ENCODE measurements at places on chromosomes 5 and 9.

DNA sequence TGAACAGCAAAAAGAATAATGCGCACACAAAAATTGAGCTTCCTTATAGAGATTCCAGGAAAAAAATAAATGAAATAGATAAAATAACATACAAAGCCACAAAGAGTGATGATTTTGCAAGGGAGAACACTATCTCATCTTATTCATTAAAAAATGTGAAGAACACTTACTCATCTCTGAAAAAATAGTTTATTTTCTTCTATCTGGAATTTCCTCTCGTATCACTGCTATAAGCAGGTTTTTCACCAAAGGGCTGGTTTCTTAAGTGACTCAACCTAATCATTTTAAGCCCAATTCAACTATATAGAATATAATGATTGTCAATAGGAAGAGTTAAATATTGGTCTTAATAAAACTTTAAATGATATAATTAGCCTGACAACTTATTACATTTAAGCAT, 504.9 kb downstream of the NR2F1-AS1 start:
- DNase-seq, result no peak

DNA sequence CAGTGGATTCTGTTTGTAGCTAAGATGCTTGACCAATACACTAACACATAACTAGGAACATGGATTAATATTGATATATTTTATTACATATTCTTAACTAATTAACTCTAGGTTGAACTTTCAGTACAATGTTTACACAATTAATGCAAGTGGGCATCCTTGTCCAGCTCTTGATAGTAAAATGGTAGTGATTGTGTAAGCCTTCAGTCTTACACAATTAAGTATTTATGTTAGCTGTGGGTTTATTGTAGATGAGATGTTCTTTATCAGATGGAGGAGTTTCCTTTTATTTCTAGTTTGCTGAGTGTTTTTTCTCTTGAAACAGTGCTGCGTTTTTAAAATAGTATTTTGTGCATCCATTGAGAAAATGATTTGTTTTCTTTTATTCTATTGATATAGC, 1210.8 kb downstream of the CDH12 start:
- no peak for DNase-seq

DNA sequence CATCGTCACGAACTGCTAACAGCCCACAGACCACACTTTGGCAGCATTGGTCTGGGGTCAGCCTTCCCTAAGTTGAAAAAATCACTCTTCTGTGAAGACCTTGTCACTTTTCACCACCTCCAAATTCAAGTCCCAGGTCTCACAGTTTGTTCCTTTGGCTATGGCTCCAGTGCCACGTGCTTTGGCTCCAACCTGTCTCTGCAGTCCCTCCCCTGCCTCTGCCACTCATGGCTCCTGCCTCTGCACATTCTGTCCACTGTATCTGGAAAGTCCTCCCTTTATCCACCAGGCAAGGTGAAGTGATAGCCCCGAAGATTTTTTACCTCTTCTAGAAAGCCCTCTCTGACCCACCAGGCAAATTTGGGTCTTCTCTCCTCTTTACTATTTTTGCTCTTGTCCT, 5.3 kb downstream of the CKMT2 start:
- DNase-seq, result no peak

DNA sequence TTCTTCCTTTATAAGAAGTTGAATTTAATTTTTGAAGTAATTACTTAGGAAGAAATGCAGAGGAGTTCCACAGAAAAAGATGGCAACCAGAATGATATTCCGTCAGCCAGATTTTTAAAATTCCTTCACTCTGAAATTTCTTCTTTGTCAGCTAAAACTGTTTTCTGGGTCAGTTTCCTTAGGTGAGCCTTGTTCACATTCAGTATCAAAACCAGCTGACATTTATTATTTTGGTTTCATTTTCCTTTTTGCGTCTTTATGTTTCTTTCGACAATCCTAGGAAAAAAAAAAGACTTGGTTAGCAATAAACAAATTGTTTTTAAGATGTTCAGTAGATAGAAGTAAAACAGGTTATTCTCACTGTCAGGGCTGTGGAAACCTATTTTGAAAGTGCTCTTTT, 4.1 kb upstream of the IARS1 start:
- DNase-seq, result no peak

Measured in activated T-cell treated with anti-CD3 and anti-CD28 coated beads for 48 hours (primary cell).